ENCODE measurements at places on chromosomes 5 and 9.

DNA sequence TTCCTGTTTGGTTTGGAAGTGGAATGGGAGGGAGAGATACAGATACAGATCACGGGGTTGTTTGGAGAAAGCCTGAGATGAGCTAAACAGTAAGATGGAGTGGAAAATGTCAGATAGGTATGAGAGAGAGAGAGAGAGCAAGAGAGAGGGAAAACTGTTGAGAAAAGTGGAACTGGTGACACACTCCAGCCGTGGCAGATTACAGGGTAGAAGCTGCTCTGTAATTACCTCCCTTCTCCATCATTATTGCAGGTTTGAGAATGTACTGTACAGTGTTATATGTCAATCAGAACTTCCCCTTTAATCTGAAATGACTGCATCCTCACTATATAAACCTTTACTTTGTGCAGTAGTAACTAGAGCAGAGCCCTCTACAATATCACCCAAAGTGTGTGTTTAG lies 74.5 kb upstream of the WWC1 start:
- no peak for DNase-seq

DNA sequence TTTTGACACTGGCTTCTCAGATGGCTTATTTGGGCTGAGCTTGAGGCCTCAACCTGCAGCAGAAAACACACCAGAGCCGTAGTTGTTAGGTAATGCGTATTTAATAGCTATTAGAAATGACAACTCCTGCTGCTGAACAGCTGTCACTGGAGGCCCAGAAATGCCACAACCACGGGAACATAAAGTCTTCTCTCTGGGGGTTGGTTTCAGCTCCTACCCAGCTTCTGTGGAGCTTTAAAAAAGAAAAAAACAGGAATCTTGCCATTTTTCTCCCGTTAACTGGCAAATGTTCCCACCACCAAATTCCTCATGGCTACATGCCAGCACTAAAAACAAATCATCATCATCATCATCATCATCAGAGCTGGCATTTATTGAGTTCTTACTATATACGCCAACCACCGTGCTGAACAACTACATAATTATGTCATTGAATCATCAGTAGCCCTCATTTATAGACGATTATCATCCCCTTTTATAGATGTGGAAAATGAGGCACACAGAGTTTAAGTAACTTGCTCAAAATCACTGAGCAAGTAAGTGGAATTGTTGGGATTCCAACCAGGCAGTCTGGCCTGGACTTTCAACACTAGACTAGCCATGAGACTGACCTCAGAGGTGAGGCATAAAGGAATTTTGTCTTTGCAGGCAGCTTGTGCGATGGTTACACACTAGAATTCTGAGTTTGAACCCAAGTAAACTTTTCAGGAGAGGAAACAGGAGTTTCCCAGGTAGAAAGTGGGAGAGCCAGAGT lies 185.3 kb upstream of the WWC1 start:
- no peak for DNase-seq

GRCh38 chr9:109475526-109475925 lies 22.6 kb downstream of the PTPN3 start:
- no peak for DNase-seq

GRCh38 chr9:100472788-100473275 lies at the start of gene TMEFF1:
Gene TMEFF1, plus strand, starts transcription at chr9:100473149. Its CDS starts 396 bp downstream, at chr9:100473545.
- DNase-seq: peak; percentile 16

DNA sequence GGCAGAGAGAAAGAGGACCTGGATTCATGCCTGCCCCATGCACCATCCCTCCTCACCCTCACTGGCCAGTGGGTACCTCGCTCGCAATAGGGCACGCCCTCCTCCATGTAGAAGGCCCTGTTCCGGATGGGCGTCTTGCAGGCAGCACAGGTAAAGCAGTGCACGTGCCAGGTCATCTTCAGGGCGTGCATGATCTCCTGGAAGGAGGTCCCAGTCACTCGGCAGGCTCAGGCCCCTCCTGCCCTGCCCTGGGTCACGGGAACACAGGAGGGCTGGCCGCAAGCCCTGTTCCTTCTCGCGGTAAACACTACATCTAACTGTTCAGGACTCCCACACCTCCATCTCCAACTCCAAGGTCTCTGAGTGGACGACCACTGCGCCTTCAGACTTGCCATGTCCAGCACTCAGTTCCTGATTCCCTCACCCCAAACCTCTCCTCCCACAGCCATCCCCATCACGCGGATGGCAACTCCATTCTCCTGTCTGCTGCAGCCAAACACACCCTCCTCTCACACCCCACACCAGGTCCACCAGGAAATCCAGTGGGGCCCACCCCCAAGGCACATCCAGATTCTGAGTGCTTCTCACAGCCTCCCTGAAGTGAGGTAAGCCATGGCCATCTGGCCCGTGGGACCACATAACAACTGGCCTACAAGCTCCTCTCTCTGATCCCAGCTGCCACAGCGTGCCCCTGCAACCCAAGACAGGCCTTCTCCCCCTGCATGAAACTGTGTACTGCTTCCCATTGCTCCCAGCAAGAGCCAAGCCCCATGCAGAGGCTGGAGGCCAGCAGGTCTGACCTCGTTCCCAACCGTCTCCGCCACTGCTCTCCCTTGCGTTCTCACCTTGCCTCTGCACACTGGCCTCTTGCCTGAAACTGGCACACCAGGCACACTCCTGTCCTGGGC lies 10.8 kb upstream of the DBN1 start:
- DNase-seq: no peak

Data from stimulated activated CD4-positive, alpha-beta T cell treated with anti-CD3 and anti-CD28 coated beads, Interleukin-15, amount 100 ng/mL, for 48 hours (primary cell).